ENCODE measurements at places on chromosomes 3 and 15.

DNA sequence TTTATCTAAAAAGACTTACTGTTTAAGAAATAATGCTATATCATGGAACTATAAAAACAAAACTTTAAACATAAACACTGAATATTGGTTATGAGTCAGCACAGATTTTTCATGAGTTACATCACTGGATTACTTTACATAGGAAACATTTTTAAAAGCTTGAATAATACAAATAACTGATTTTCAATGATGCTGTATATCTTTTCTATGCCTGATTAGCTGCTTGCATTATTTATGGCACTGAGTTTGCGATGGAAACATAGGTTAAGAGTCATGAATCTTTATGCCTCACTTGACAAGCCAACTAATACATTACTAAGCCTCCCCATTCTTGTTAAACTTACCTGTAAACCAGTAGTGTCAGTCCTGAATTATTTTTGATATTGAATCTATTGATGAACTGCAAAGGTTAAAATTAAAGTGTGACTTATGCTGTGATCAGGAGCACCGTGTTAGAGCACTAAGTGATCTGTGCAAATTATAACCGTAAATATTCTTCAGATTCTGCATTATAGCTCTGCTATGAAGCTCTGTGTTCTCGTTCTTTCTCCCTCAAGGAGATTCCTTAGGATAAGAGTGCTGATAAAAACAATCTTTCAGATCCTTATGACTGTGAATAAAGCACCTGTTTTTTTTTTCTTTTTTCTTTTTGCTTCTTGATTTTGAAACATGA, 437.3 kb upstream of the BCHE start:
- DNase-seq, result no peak

GRCh38 chr3:70982700-70983140, 600.8 kb downstream of the FOXP1 start:
- peak; percentile 32 for DNase-seq

- no peak for DNase-seq
Observed at GRCh38 chr15:73915082-73915481, 11.2 kb upstream of the LOXL1 start.

- no peak for DNase-seq
Observed at GRCh38 chr15:87599616-87600015, 656.9 kb downstream of the NTRK3 start.

DNA sequence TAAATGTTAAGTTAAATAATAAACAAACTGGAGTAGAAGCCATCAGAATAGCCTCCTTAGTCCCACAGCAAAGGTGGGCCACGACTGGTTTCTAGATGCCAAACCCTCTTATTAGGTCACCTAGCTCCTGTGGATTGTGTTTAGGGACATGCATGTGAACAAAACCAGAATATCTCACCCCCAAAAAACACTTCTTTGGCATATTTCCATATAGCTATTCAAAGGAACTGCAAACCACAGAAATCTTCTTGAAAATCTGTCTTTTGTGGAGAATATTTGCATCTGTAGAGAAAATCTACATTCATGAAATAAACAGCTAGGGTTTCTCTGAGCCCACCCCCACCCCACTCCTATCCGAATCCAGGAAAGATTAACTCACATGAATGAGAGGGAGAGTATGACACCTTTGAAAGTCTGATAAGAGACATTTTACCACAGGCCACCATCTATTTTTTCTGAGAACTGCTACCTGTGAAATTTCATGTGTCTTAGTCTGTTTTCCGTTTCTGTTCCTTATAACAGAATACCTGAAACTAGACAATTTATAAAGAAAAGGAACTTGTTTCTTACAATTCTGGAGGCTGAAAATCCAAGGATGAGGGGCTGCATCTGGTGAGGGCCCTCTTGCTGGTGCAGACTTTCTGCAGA, 159.4 kb downstream of the NEK10 start:
- no peak for DNase-seq

- DNase-seq, result no peak
Observed at GRCh38 chr15:48307586-48307985, 23.6 kb upstream of the DUT start.

GRCh38 chr15:70562906-70563305, 200.5 kb downstream of the UACA start:
- no peak for DNase-seq

DNA sequence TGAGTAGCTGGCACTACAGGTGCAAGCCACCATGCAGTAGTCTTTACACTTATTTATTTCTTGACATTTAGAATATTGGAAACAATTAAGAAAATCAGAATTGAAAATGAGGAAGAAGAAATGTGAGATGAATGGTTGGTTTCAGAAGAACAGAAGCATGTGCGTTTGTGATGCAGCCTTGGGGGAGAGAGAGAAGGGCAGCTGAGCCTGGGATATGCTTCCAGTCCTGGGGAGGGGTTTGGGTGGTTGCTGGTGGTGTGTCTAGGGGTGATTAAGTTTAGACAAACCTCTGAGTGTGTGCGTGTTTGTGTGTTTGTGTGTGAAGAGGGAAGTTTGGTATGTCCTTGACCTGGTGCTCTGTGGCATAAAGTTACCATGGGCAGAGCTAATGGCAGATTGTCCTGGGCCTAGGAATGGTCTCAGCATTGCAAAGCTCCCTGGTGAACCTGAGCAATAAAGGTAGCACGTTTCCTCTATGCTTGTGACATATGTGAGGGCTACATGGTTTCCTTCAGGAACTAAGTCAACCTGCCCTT, 35.6 kb downstream of the CTSH start:
- DNase-seq, result no peak

DNA sequence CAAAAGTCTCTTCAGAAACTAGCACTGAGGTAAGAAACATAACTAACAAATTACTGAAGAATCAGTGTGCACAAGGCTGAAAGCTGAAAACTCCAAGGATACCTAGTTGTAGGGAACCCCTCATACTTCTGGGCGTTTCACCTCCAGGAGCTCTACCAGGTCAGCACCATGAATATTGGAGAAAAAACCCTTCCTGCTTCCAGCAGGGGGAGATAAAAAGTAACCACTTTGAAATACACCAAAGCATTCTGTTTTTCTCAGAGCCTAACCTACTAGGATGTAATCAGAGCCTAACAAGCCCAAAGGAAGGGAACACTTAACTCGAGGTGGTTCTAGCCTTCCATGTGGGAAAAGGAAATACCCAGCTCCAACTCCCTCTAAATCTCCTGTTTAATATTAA, 175.8 kb upstream of the MME start:
- no peak for DNase-seq

DNA sequence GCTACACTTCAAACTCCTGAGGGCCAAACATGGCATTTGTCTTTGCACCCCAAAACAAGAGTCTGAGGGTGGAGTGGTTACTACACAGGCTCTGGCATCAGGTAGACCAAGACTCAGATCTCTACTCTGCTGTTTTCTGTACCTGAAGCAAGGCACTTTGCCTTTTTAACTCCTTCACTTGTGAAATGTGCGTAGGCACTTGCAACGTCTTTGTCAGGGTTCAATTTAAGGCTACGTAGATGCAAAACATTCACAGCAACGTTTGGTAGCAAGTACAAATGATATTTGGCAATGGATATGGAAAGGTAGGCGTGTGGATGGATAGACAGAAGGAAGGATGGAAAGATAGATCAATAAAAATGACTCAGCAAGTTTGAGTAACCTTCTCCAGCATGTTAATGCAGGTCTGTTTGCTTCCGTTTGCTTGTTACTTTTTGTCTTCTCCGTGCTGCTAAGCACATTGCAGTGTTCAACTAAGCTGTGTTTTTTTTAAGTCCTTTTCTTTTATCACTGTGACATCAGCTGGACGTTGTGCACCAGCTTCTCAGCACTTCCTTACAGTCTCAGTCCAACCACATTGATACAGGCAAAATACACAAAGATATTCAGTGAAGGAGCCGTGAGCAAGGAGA, 100.7 kb downstream of the LRTM1 start:
- no peak for DNase-seq

- no peak for DNase-seq
Observed at GRCh38 chr15:36614016-36614415, 34.6 kb downstream of the CDIN1 start.

DNA sequence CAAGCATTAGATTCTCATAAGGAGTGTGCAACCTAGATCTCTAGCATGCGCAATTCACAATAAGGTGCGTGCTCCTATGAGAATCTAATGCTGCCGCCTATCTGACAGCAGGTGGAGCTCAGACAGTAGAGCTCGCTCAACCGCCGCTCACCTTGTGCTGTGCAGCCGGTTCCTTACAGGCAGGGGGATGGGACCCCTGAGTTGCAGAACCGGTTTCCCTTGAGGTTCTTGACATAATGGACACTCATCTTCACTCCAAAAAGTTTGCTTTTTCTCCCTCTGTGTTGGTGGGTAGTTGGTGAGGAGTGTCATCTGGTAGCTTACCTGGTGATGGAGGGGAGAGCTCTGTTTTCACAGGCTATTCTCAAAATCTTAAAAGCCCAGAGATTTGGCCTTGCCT, 324.0 kb upstream of the TBL1XR1 start:
- DNase-seq, result no peak

GRCh38 chr15:37794947-37795346, 139.5 kb upstream of the TMCO5A start:
- DNase-seq, result no peak

DNA sequence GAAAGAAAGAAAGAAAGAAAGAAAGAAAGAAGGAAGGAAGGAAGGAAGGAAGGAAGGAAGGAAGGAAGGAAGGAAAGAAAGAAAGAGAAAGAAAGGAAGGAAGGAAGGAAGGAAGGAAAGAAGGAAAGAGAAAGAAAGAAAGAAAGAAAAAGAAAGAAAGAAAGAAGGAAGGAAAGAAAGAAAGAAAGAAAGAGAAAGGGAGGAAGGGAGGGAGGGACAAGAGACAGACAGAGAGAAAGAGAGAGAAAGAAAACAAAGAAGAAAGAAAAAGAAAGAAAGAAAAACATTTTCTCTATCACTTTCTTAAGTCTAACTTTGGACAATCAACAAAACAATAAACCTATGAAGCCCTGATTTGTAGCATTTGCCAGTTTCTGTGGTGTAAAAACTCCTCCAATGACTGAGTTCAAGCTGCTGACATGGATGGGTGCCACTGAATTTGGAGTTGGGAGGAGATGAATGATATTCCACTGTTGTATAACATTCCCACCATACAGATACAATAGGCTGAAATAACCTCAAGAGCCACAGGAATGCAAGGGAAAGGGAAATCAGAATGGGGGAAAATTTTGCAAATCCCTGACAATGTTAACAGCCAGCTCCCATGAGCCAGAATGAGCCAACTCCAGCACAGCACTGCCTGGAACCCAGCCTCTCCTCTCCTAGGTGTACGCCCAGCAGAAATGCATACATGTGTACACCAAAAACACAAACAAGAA, 15.0 kb upstream of the RTP3 start:
- no peak for DNase-seq

DNA sequence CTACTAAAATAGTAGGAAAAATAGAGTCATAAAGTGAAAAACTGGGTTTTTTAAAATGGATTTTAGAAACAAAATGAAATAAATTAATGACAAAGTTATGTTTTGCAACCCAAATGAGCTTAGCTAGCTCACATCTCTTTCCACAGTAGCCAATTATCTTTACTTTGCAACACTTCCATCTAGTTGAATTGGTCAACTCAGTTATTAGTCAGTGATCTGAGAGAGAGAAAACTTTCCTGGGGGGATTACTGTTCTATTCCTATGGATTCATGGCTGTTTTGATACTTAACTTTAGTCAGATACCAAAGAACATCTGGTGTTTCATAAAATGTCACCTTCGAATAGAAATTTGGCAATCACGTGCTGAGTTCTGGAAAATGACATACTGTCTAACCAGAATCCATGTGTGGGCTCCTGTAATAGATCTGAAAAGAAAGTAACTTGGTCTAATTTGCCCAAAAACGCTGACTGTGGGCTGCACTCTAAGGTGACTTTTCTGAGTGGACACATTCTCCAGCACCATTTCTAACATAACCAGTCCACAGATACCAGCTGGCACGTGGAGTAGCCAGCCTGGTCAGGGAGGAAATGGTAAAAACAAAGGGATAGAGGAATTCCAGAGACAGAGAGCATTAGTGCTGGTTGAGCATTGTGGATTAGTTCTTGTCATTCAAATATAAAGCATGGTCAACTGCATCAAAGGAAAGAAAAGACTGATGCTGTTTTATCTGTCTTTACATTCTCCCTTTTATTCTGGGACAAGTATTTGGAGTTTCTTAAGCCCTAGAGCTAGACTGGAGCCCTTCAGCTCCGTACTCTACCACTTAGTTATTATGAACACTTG, 45.2 kb upstream of the CCDC80 start:
- DNase-seq, result no peak

GRCh38 chr3:139325551-139325950, 18.3 kb upstream of the MRPS22 start:
- no peak for DNase-seq

DNA sequence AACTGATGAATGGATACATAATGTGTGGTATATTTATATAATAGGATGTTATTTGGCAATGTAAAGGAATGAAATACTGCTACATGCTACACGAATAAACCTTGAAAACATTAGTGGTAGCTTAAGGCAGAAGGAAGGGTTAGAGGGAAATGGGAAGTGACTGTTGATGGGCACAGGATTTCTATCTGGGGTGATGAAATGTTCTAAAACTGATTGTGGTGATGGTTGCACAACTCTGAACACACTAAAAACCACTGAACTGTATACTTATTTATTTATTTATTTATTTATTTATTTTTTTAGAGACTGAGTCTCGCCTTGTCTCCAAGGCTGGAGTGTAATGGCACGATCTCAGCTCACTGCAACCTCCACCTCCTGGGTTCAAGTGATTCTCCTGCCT, 24.8 kb upstream of the SHISA5 start:
- no peak for DNase-seq

DNA sequence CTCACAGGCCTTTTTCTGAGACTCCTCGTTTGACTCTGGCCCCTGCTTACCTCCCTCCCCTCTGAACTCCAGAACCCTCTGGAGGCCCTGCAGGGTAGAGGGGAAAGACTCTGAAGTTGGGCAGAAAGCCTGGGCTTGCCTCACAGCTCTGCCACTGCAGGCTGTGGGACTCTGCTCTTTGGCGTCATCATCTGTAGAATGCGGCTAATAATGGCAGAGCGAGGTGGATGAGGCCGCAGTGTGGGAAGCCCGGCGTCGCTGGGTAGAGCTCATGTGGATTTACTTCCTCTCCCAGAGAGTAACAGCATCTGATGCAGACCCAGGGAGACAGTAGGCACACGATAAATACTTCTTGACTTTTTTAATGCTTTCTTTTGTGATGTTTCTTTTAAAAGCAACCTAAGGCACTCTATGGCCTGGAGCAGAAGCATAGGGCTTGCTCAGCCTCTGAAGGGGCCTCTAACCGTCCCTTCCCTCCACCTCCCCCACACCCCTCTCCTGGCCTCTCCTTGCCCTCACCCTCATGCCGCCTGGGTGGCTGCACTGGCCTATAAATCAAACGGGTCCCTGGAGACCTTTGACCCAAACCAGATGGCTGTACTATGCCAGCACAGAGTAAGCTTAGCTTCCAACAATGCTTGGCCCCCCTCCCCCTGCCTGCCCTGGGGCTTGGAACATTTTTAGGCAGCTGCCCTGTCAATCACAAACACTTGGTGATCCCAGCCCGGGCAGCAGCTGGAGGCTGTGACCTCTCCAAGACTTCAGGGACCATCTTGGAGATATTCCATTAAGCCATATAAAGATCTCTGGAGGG, 32.9 kb downstream of the SPSB4 start:
- DNase-seq, result no peak

GRCh38 chr3:170532573-170532972, 53.3 kb downstream of the SLC7A14 start:
- DNase-seq, result no peak

GRCh38 chr15:87896936-87897335, 359.6 kb downstream of the NTRK3 start:
- DNase-seq, result no peak
